ENCODE measurements at places on chromosomes 2 and 18.
A peak's percentile ranks its signal among the peaks of the same experiment; 100 is the strongest.

GRCh38 chr2:57892920-57893319 is 153.7 kb upstream of the VRK2 start:
- DNase-seq, result no peak

DNA sequence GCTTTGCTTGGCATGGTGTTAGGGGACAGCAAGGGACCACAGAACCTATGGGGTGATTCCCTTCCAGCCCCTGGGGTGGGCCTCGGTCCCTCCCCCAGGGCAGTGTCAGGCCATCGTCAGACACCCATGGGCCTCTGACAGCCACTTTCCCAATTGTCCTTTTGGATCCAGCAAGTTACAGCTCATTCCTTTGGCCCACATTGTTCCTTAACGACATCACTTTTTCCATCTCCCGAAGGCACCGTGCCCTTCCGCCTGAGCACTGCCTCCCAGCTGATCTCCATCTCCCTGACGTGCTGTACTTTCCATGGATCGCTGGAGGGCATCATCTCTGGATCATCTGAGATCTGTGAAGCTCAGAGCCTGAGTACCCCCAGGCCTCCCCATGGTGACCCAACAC is 10.4 kb upstream of the KCNK3 start:
- DNase-seq, result no peak

DNA sequence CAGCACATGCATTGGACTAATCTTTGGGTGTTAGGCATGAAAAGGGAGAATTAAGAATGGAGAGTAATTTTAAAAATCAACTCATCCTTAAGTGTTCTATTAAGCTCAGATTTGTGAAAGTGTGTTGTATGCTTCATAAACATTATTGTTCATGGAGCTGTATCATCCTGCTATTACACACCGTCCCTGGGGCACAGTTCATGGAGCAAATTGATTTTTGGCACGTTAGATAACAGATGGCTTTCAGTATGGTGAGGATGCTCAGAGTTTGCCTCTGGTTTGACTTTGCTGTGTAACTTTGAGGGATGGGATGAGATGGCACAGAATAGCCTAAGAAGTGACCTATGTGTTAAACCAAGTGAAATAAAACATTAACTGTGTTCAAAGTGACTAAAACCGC is 97.1 kb downstream of the MGAT5 start:
- DNase-seq, result no peak

DNA sequence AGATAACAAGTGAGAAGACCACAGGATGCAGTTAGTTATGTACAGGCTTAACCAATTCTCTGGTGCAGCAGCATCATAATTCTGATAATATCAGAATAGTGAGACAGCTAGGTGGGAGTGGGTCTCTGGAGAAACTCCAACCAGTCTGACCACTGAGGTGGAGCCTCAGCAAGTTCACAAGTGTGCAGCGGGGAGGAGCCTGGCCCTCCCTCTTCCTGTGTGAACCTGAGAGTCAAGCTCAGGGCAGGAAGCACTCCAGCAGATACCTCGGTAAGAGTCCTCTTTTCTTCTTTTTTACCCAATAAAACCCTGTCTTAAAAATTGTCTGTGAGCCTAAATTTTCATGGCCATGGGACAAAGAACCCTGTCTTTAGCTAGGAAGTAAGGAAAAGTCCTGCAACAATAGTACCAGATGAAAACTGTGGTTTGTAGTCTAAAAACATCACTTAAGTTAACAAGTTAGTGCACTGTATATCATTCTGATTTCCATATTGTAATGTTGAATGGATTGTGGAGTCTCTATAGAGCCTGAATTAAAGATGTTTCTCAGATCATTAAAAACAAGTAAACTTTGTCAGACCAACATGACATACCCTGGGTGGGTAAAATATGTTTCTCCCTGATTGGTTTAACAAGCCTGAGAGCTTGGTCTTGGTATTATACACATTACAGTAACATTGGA is 370.8 kb downstream of the TMEM182 start:
- no peak for DNase-seq

- DNase-seq, result no peak
Observed at GRCh38 chr18:293536-293935, 25.7 kb upstream of the THOC1 start.

DNA sequence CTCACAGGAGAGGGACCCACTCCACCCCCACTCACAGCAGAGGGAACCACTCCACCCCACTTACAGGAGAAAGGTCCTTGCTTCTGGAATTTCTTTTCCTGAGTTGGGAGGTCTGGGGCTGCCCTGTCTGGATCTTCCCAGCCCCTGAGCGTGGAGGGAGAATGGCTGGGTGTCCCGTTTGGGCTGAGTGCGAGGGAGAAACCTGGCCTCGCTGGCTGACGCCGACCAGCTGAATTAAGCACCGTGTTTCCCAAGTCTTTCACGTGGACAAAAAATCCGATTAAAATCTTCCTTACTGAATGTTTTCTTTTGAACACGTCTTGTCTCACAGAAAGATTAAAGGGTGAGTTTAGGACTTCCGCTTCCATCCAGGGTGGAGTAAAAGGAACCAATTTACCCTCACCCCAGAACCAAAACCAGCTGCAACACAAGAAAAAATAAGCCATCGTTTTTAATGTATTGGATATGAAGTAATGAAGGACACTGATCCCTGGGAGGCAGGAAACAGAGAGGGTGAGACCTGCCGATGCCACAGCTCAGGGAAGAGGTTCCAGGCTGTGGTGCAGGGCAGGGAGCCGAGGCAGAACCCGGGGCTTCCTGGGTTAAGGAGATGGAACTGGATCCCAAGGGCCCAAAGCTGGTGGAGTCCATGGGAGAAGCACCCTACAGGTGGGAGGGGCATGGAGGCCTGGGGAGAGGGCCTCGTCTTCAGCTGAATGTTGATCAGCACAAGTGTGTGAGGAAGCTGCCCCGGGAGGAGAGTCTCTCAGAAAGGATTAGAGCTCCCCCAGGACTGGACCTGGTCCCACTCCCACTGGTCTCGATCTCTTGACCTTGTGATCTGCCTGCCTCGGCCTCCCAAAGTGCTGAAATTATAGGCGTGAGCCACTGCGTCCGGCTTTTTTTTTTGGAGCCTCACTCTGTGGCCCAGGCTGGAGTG is 60.3 kb downstream of the RTP5 start:
- no peak for DNase-seq

GRCh38 chr2:171811245-171811628 is 82.8 kb downstream of the SLC25A12 start:
- peak; percentile 58 for DNase-seq

GRCh38 chr18:55543130-55543704 is 44.8 kb downstream of the TCF4 start:
- DNase-seq, result no peak

- DNase-seq, result peak; percentile 22
Observed at GRCh38 chr2:85763831-85764230, 10.0 kb downstream of the ATOH8 start.

DNA sequence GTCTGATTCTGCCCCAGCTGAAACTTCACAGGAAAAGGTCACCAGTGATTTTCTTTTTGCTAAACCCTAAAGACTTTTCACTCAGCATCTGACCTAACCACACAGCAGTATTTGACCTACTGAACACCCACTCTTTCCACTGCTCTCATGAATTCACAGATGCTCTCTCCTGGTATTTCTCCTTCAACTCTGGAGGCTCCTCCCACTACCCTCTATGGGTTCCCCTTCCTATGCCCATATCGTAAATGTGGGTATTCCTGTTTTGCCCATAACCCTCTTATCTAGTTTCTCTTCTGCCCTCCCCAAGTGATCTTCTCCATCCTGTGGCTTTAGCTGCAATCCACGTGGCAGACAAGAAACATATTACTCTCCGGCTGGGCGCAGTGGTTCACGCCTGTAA is 7.6 kb downstream of the PLEKHM3 start:
- DNase-seq, result no peak

GRCh38 chr2:230542751-230543150 is 126.8 kb downstream of the SP100 start:
- no peak for DNase-seq

- no peak for DNase-seq
Observed at GRCh38 chr2:158917121-158917520, 51.3 kb upstream of the TANC1 start.

DNA sequence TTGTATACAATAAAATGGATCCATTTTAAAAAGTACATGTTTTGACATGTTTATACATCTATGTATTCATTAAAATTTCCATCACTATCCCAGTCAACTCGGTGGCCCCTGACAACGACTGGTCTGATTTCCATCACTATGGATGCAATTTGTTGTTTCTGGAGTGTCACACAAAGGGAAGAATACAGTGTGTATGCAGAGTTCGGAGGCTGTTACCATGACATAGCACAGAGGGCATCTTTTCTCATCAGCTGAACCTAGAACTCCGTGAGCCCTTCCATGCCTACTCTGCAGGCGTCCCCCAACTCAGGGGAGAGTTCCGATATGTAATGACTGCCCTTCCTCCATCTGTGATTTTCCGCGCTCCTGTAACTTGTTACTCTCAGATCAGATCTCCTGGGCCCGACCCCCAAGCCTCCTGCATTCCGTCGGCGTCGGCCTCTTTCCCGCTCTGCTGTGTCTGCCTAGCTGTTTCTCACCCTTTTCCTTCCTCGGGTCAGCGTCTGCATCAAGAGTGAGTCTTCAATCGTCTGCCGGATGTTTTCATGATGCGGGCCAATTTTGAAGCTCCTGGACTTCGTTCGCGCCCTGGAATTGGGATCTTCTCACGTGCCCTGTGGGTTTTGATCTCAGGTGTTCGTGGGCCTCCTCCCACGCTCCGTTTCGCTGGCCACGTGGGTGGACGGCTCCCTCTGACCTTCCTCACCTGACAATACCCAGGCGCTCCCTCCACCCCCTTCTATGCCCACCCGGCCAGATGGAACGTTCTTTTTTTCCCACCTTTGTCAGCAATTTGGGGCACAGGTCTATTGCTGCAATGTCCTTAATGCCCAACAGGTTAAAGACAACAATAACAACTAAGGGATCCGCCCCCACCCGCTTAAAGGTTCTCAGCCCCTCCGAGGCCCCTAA is 161.0 kb downstream of the TWIST2 start:
- DNase-seq, result no peak

- no peak for DNase-seq
Observed at GRCh38 chr2:160349306-160349705, 144.3 kb downstream of the RBMS1 start.

DNA sequence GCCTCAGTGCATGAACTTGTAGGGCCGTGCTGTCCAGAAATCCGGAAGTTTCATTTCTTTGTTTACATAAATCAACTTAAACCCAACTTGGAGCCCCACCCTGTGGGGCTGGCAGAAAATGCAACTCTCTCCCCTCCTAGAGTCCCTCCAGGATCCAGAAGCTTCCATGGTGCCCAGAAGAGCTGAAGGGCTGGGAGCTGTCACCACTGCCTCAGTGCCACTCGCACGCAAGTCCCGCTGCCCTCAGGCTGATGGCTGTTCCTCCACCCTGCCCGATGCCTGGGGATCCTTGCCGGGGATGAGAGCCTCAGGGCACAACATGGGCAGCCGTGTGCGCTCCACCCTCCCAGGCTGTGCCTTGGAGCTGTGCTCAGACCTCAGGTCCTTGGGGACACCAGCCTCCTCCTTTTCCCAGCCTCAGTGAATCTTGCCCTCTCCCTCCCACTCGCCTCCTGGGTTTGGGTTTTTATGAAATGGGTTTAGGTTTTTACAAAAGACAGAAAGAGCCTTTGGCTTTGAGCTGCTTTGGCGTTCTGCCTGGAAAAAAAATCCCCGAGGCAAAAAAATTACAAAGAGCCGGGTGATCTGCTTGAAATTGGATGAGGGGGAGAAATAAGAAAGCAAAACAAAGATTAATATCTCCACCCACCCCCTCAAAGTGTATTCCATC is 155.2 kb downstream of the TWIST2 start:
- no peak for DNase-seq

- DNase-seq, result no peak
Observed at GRCh38 chr18:50654658-50655550, 95.0 kb downstream of the MAPK4 start.

DNA sequence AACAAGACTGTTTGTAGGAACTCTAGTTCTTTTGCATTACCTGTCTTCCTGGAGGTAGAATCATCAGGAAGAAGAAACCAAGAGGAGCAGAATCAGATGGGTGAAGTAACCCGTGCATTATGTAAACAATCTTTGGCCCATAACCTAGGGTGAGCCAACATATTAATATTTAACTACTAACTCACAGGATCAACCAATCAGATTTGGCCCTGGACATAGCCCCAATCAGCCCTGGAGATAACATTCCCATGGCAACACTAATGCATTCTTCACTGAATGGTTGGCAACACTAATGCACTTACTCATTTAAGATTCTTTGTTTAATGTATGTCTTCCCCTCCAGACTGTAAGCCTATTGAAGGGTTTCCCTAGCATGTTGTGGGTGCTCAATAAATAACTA is 72.0 kb upstream of the CTAGE1 start:
- no peak for DNase-seq

DNA sequence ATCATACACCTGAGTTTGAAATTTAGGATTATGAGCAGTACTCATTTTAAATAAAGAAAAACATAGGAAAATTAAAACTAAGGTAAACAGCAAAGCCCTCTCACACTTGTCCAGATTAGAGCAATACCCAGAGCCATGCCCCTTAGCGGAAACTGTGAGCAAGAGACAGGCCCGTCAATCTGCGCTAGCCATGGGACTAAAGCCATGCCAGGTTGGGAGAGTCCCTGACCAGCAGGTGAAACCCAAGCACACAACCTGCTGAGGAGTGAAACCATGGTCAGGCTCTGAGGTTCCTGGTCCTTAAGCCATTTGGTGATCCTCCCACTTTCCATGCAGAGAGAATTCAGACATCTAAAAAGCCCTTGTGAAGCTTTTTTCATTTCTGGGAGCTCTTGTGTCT is 494.3 kb downstream of the STK39 start:
- no peak for DNase-seq

- no peak for DNase-seq
Observed at GRCh38 chr2:42049221-42050009, 1.6 kb downstream of the PKDCC start.

DNA sequence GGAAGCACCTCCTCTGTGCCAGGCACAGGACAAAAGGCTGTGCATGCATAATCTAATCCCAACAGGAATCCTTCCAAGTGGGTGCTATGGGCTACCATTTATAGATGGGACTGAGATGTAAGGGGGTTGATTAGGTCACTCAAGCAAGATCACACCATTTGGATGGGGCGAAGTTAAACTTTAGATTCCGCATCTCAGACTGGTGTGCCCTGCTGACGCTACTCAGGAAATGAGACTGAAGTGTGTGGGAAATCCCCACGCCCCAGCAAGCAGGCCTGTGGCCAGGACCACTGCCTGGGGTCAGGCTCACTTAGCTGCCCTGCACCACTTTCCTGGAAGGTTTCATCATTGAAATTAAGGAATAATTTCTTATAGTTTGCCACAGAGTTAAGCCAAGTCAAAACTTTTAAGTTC is 70.5 kb upstream of the PPP1CB start:
- no peak for DNase-seq

GRCh38 chr2:7573166-7573825 is 656.1 kb downstream of the RNF144A start:
- DNase-seq, result no peak
